NCI-H2107 (cell line): ENCODE measurements at places on chromosomes 16 and 17.

DNA sequence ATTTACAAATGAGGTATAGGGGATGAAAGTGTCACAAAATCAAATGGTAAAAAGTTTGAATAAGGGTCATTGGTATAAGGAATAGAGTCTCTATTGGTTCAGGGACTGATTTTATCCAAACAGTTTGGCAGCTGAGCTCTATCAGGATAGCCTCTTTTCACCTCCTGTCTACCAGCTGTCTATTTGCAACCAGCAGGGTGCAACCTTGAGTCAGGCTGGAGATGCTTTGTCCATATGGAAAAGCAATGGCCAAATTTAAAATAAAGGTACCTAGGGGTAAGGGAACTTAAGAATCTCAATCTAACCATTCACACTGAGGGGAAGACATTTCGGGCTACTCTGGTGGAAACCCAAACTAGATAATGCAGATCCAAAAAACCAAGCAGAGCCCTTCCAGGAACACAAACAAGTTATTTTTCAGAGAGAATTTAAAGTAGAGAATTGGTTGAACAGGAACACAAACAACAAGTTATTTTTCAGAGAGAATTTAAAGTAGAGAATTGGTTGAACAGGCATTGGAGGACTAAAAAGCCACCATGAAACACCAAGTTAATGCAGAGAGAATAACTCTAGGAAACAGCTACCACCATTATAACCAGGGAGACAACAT lies 12.6 kb upstream of the CA10 start:
- no peak for DNase-seq

- no peak for DNase-seq
Observed at GRCh38 chr17:3794557-3795389, 6.2 kb downstream of the ITGAE start.

GRCh38 chr17:71748872-71749271 lies 371.9 kb upstream of the SOX9 start:
- no peak for DNase-seq

DNA sequence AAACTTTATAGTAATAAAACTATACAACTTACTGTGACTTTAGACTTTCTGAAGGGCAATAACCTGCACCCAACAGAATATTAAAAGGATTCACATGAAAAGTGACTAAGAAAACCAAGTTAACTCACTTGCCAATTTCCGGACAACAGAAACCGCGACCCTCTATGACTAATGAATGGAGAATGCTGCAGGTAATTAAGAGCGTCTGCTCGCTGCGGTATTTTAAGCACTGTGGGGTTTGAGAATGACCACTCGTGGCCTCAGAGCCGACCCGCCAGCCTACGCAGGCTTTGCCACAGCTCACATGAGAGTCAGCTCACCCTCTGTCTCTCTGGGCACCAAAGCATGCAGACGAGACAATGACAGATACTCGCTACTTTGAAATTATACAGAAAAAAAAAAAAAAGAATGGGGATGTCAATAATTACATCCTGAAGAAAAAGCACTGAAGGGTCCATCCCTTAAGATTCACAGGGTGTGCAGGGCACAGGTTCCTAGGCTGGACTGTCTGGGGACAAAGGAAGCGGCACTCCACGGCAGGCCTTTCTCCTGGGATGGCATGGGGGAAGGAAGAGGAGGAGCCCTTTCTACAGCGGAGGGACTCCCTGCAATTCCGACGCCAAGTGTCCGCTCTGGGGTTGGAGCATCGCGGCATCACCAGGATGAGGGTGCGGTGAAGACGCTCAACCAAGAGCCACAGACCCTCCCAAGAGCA lies 35.0 kb downstream of the ZCCHC14 start:
- DNase-seq = no peak

GRCh38 chr16:57529391-57530103 lies 6.8 kb downstream of the CCDC102A start:
- no peak for DNase-seq

DNA sequence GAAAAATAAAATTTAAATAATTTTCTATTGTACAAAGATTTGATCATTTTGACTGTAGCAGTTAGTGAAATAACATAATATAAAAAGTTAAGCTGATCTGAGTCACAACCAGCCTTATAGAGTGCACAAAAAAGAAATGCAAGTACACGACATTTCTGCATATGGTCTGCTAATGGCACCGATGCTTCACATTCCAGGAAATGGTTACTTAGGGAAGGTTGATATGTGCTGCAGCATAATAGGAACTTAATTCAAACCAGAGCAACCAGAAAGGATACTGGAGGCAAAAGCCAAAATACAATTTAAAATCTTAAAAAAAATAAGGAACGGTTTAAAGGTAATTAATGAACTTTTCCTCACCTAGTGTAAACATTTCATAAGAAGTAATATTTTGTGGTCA lies 10.0 kb upstream of the CFDP1 start:
- DNase-seq = no peak

DNA sequence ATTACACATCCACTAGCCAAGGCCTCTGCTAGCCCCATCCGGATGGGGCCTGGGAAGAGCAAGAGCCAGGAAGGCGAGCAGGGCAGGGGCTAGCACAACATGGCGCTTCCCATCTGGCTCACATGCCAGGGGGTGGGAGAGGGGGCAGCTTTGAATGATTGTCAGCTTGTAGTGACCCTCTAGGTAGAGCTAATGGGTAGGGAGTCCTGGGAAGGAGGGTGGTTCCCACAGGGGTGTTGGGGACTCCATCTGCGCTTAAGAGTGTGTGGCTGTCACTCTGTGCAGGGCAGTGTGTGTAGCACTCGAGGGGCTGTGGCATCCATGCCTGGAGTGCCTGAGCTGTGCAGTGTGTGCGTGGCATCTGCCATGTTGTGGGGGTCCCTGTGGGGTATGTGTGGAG lies 24.5 kb downstream of the ARHGAP23 start:
- no peak for DNase-seq
